SHP77 treated with DMSO at 0.1 percent for 48 hours (cell line): ENCODE measurements at places on chromosomes 7 and 10.

DNA sequence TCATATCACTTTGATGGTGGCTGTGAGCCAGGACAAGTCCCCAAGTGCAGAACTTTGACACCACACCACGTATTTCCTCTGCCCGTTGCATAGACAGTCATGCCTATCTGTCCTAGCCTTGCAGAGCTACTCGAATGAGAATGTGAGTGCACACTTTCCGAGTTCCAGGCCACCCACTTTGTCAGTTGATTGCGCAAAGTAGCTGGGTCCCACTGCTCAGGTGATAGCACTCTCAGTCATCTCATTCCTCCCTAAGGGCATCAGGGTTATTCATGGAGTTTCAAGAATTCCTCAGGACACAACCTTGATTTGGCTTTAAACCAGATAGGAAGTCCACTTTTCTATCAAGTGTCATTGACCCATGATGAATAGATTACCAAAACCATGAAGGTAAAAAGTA is 19.3 kb downstream of the LSM5 start:
- no peak for DNase-seq

- no peak for DNase-seq
These were observed 41.1 kb downstream of the NKX6-2 start for GRCh38 chr10:132744839-132745238.

GRCh38 chr10:13705526-13706174 is 118.9 kb downstream of the PRPF18 start:
- DNase-seq, result no peak

GRCh38 chr10:76667408-76668370 is 969.9 kb downstream of the KCNMA1 start:
- DNase-seq, result no peak

DNA sequence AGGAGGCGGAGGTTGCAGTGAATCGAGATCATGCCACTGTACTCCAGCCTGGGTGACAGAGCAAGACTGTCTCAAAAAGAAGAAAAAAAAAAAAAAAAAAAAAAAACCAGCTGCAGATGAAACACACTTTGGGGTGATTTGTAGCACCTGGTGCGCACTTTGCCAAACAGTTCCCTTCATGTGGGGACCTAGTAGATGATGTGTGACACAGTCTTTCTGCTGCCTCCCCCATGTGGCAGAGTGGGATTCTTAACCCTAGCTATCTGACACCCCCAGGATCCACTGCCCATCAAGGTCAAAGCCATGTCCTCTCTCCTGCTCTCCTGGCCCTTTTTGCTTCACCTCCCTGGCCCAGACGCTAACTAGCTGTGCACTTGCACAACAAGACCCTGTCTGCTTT is 52.1 kb upstream of the PDZD8 start:
- no peak for DNase-seq
